ENCODE measurements at places on chromosomes 12 and 14.

GRCh38 chr12:56014205-56014604 is 6.6 kb upstream of the IKZF4 start:
- DNase-seq = no peak

DNA sequence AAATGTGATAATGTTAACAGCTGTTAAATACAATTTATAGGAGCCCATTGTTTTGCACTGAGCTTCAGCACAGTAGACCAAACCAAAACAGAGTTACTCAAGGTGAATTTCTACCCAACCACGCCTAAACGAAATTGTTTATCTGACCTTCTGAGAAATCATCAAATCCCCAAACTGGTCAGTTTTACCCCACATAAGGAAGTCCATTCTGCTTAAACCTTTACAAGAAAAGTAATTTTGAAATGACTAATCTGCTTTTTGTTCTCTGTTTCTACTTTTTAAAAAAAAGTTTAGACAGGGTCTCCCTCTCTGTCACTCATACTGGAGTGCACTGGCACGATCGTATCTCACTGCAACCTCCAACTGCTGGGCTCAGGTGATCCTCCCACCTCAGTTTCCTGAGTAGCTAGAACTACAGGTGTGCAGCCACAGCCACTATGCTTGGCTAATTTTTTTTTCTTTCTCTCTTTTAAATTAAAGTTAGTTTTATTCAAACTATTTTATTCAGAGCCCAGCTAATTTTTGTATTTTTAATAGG is 1.4 kb upstream of the RNF10 start:
- no peak for DNase-seq

GRCh38 chr12:129258781-129259318 is 405.6 kb downstream of the GLT1D1 start:
- no peak for DNase-seq

DNA sequence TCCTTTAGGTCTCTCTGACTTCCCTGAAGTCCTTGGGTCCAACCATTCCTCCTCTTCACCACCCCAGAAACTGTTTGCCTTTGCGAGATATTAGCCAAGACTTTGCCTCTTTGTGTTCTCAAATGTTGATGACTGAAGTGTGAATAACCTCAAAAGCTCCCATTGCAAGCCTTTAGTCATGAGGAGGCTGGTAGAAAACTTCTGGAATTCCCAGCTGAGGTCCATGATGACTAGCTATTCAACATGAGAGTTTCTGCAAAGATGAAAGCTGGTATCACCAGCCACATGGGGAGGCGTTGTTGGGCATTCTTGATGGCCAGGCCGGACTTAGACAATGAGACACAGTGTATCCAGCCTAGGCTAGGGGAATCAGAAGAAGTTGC is 111.7 kb downstream of the TBX5 start:
- no peak for DNase-seq

DNA sequence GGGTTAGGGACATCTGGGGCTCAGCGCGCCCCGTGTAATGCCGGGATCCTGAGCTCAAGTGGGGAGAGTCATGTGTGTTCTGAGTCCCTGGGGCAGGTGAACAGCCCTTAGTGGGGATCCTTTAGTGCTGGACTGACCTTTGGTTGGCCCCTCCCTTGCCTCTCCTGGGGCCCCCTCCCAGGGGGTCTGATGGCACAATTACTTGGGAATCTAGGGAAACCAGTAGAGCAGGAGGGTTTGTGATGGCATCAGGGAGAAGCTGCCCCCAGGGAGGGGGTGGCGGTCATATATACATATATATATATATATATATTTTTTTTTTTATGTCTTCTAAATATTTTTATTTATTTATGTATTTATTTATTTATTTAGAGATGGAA is at the start of gene MORN3:
Gene MORN3, minus strand, starts transcription at position 134 of the 380 bp plus-strand sequence. CDS start 171 bp downstream, outside the sequence.
- no peak for DNase-seq

GRCh38 chr14:78028471-78028870 is 141.7 kb upstream of the NRXN3 start:
- no peak for DNase-seq

DNA sequence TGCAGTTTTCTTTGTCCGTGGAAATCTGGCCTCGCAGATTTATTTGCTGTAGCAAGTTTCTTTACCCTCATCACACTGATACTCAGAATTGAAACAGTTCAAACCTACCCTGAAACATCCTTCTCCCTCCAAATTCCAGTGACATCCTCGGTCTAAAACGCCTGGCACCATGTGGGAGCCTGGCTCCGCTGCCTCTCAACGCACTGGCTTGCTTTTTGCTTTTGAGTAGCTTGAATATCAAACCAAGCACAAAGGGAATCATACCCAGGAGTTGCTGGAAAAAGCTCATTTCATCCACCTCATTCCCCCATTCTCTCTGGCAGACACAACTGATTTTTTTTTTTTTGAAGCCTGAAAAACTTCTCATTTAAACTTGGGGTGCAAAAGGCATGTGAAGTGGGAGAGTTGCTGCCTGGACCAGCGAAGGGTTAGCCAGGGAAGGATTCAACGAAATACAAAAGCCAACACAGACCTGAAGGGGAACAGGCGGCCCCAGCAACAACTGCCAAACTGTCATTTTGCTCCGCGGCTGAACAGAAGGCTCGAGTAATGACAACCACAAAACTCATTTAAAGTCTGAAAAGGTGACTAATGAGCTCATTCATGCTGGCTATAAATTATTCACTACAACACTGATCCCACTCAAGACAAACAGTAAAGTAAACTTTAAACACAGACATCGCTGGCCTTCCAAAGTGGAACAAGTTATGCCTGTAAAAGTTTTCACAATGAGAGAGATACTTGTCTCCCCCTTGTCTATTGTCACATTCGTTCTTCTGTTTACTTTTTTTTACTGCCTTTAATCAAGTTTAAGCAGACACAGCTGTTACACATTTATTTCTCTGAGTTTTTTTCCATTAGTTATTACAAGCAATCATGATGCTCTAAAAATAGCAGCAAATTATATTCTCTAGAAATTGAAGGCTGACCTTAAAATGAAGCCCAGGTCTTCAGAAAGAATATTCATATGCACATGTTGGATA is 12.5 kb upstream of the FOXN3 start:
- peak; percentile 38 for DNase-seq

DNA sequence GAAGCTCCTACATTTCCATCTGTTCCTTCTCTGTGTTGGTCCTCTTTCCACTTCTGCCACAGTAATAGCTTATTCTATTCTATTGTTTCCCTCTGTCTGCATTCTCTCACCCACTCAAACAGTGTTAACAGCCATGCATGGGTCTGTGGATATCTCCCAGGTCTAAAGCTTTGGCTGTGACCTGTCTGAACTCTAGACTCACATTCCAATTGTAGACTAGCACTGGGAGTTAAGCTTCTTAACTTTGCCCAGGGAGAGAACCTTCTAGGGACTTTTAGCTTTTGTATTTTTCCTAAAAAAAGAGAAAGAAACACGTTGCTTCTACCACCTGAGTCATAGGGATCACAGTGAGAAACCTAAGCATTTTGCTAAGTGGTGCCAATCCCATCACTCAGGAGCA is 36.7 kb downstream of the PTPRR start:
- DNase-seq = no peak

DNA sequence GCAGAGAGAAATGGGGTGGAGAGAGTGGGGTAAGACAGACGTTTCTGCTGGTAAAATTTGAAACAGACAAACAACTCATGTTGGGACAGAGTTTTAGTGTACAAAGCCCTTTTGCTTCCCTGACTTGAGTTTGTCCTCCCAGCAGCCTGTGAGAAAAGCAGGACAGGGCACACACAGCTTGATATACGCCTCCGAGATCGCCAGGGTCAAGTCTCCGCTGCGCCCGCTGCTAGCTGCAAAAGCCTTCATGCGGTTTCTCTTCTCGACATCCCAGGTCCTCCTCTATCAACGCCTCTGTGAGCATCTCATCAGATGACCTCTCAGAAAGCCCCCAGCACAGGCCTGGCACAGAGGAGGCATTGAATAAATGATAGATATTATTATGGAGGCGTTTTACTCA is 9.4 kb upstream of the BCL11B start:
- DNase-seq = no peak

DNA sequence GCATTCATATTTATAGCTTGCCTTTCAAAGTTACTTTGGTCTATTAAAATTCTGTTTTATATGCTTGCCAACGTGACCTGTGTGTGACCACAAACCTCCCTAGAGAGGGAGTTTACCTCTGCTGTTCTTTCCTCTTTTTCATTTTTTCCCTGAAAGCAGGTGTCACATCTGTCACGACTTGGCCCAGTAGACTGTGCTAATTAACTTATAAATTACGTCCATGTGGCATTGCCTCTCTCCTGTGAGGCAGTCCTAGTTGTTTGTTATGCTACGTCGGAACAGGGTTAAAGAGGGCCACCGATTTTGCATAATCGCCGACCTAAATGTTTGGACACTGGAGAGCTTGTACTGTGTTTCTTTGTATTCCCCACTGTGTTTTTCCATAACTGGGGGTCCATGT is 343.9 kb upstream of the FLRT2 start:
- no peak for DNase-seq

- DNase-seq = no peak
Observed at GRCh38 chr14:57326253-57326652, 57.5 kb downstream of the AP5M1 start.

Measured in bone marrow (tissue), 2 donors.